GM12864 (cell line): ENCODE measurements at places on chromosomes 3 and 15.
A peak's percentile ranks its signal among the peaks of the same experiment; 100 is the strongest.

DNA sequence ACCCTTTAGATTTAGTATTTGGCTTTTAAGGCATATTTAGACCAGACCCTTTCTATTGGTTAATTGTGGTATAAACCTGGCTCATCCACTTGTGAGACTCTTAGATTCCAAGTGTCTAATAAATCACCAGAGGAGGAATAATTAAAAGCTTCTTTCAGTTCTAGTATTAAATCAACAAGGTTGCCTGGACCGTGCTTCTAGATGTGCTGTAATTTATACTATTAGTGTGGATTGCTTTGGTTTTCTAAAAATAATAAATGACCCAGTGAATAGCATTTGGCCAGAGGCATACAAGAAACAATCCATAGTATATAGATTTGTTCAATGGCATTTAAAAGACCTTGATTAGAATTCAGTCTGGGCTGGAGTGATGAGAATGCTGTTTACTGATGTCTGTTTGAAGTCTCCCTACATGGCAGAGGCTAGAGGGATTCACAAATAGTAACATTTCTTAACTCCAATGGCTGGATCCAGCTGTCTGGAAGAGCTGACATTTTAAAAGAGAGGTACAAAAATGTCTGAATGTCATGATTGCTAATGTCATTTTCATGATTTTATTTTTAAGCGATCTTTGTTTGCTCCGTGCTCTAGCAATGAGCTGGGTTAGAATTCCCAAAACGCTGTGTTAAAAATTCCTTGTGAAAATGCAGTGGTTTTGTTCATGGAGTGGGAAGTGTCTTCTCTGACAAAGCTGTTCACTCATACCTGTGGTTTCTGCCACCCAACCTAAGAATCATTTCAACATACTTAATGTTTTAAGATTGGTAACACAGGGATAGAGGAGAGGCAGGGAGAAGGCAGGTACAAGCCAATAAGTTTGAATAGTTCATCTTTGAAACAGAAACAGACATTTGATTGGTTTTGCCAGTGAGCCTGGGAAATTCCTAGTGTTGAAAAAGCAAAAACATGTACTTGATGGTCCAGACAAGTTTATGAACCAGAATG, 89.9 kb downstream of the RBMS3 start:
- DNase-seq: no peak

DNA sequence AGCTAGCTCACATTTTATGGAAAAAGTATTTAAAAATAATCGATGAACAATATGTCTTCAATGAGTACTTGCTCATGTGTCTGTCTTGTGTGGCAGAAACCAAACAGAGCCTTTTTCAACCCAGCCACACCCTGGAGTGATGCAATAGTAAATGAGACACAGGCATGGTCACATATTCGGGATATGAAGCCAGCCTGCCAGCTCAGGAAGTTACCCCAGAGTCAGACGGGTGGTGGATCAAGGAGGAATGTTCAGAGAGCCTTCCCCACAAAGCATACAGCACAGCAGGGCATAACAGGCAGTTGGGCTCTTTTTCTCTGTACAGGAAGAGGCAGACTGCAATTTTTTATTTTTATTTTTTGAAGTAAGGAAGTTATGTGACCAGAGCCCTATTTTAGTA, 27.3 kb downstream of the LARP6 start:
- no peak for DNase-seq

DNA sequence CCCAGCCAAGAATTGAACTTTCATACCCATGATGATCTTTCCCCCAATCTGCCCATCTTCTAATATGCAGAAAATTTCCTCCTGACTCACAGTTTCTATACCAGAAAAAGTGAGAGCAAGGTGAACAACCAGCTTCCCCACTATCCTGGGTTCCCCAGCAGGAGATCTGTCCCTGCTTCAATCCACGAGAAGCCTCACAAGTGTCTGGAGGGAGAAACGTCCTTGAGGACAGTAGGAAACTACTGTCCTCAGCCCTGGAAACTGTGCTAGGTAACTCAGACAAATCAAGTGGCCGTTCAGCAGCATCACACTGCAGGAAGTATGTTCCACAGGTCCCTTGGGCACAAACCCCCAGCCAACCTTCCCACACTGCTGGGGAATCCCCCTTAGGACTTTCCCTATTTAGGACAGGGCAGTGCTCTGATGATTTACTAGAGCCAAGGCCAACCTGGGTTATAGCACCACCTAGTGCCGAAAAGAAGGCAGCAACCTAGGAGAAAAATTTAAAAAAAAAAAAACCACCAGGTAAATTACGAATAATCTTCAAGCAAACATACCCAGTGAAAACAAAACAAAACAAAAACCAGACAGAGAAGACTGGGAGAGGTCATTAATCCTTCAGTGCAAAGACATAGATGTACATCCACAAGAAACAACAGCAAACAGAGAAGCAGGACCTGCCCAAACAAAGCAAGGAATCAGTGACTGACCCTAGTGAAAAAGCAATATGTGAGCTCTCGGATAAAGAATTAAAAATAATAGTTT, 36.0 kb downstream of the MORC1 start:
- DNase-seq: peak; percentile 68

DNA sequence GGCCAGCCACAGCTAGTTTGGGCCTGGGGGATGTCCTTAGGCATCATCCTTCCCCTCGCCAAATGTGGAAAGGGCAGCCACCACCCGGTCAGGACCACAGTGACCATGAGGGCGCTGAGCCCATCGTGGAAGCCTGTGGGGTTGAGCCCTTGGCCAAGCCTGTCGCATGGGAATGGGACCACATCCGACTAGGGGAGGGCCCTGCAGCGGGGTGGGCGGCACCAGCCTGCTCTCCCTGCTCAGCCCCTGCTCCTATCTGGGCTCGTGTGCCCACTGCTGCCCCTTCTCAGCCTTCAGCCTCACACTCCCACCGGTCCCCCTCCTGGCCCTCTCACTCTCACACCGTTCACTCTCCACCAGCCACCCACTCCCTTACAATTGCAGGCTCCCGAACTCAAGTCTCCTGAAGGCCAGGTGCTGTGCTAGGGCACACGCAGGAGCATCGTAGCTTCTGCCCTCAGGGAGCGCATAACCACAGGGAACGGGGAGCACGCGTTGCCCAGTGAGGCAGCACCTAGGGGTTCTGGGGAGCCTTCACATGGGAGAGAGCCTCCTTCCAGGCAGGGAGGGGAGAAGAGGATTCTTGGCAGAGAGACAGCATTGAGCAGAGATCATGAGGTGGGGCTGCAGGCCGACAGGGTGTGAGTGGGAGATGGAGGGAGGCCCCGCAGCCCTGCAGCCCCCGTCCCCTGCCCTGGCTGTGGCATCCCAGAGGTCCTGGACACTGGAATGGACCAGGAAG, 26.1 kb downstream of the LOXL1 start:
- DNase-seq: no peak

DNA sequence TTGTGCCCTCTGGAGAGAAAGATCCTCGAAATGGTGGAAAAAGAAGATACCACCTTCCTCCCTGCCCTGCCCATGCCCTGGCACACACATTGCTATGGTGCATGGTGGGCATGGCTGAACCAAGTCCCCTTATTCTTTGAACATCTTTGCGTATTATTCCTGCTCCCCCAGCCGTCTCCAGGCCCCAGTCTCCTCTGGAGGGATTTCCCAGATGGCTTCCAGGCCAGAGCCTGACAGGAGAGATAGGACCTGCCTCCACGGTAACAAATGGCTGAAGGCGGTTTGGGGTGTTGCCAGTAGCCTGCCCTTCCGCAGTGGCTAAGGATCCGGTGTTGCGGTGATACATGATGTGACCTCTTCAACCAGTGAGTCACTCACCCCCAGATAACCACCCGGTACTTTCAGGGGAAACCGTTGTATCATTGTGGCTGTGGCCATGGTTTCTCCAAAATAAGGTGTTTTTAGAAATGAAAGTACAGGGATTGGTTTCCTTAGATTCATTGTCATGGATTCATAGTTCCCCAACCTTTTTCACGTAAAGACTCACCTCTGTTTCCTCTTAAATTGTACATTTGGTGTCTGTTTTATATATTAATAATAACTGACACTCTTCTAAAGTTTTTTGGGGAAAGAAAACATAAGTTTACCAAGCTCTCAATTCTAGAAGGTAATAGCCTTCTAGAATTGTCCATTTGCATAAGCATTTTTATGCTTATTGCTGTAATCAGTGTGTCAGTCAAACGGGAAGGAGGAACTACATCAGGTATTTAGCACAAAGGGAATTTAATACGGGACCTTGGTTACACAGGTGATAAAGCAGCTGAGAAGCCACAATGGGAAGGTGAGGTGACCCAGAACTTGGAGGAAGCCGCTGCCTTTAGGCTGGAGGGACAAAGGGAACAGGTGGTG, 25.9 kb downstream of the SMAD3 start:
- peak; percentile 87 for DNase-seq

DNA sequence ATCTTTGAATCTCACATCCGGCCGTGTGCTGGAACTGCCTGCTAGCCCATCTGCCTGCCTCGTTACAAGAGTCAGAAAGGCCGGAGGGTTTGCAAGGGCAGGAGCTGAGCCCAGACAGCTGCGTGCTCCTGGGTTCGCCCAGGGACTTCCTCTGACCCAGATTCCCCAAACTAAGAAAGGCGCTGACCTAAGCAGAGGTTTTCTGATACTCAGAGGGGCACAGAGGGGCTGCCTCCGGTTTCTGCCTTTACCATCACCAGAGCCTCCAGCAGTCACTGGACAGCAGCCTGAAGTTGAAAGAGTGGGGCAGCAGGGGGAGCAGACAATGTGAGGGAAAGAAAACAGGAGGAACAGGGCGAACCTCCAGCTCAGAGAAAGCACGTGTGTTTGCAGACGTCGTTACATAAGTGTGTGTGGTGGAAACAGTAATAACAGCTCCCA, 33.4 kb upstream of the RAD18 start:
- DNase-seq: no peak

- no peak for DNase-seq
Observed at GRCh38 chr15:49178497-49178896, 8.4 kb downstream of the GALK2 start.

GRCh38 chr3:141940194-141940776, 63.8 kb downstream of the ATP1B3 start:
- DNase-seq: no peak

GRCh38 chr3:43960448-43960840, 269.7 kb downstream of the ABHD5 start:
- DNase-seq: no peak

GRCh38 chr3:157122116-157122515, 37.8 kb downstream of the CCNL1 start:
- DNase-seq: no peak

GRCh38 chr3:12979151-12979946, 93.9 kb downstream of the IQSEC1 start:
- no peak for DNase-seq

DNA sequence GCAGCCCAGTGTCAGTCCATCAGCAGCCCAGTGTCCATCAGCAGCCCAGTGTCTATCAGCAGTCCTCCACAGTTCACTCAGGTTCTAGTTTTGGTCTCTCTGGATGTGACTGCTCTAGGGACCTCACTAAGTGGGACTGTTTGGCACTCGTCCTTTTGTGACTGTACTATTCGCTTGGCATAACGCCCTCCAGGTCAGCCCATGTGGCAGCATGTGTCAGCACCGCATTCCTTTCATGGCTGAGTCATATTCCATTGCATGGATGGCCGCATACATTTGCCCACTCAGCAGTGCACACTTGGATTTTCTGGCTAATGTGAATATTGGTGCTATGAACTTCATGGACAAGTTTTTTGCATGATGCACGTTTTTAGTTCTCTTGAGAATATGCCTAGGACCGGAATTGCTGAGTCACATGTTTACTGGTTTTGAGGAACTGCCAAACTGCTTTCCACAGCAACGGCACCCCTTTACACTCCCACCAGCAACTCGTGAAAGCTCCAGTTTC, 16.4 kb downstream of the CHST13 start:
- DNase-seq: peak; percentile 2

GRCh38 chr15:78000091-78000926, 77.2 kb downstream of the TBC1D2B start:
- DNase-seq: no peak

DNA sequence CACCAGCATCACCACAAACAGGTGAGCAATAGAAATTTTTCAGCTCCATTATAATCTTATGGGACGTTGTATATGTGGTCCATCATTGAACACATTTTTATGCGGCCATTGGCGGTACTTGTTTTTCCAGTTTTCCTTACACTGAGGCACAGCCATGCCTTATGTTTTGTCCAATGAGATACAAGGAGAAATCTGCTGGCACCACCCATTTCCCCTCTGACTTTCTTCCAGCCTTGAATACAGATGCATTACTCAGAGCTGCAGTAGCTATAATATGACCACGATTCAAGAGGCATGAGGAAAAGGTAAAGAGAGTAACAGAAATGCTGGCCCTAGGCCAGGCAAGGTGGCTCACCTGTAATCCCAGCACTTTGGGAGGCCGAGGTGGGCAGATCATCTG, 9.0 kb upstream of the PIK3R4 start:
- DNase-seq: no peak

DNA sequence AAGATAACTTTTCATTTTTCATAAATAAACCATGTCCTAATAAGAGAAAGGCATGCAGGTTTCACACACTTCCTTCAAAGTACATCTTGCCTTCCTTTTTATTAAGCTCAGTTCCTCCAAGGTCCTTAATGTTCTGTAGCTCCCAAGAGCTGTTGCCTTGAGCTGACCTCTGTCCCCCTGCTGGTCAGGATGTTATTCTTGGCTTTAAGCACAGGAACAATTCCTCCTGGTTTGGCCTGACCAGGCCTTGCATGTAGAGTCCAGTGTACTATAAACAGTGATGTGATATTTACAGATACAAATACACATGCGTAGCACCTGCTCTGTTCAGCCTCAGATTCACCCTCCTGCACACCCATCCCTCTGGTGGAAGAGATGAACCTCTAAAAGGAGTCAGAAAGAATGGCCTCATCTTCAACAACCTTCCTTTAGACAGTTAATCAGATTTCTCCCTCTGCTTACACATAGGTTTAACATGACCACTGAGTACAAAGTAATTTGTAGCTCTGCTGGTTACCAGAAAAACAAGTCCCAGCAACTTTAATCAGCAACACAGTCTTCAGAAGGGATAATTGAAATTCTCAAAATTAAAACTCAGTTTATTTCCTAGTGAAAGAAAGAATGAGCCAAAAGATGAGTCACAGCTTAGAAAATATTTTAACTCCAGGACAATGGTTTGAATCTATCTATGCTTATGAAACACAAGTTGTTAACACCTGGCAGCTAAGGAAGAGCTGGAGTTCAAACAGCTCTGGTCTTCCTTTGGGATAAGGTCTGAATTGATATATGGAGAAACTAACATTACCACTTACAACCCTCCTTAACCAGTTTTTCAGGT, 46.5 kb downstream of the PTPN9 start:
- DNase-seq: no peak

DNA sequence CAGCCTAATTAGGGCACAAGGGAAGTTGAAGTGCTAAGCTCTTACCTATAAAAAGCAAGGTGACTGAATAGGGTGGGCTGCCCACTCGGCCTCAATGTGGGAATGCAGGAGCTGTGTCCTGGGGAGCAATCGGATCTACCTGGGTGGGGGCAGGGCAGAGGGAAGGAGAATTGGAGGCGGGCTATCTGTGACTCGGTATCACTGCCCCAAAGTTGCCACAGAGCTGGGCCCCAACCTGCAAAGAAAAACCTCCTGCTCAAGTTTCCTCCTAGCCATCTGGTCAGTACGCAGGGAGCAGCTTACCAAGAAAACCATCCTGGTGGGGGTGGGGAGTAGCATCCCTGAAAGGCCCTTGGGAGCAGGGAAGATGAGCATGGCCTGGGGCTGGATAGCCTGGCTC, 10.7 kb downstream of the CIB2 start:
- no peak for DNase-seq
